ENCODE measurements at places on chromosomes 7 and 10.
A peak's percentile ranks its signal among the peaks of the same experiment; 100 is the strongest.

- DNase-seq, result no peak
These were observed 25.3 kb downstream of the AASS start for GRCh38 chr7:122118757-122119156.

DNA sequence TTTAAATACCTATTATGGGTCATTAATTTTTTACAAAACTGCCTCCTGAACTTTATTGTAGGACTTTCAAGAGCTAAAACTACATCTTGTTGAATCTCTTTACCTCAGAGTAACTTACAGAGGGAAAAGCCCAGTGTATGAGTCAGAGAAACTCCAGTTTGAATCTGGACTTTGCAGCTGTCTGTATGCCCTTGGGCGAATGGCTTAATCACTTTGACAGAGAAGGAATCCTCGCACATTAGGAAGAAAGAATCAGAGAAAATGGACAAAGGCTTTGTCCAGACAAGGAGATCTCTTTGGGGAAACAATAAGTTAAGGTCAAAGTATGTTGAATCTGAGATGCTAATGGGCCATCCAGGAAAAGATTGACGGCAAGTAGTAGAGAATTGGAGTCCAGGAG lies 484.2 kb upstream of the CELF2 start:
- no peak for DNase-seq

DNA sequence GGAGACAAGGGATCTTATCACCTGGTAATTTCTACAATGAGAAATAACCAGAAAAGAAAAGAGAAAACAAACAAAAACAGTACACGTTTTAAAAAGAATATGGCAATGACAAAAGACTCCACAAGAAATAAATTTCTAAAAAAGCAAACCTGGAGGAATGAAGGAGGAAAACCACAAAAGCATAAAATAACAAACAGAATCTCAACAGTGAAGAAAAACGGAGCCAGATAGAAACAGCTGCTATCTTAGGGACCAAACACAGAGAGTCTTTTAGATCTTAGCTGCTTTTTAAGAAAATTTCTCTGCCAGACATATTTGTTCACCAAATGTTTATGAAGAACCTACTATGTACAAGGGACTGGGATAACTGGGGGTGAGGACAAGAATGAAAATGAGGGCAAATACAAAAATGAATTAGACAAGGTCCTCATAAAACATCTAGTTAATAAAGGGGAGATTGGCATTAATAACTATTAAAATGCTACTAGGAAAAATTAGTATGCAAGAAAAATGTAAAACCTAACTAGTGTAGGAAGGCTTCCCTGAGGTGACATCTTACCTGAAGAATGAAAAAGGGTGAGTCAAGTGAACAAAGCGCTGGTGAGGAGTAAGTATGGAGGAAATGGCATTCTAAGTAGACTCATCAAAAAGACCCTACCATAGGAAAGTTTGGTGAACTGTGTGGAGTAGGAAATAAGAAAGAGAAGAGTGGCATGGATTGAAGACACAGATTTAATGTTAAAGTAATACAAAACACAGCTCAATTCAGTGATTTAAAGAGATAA lies 34.3 kb downstream of the WASL start:
- no peak for DNase-seq

DNA sequence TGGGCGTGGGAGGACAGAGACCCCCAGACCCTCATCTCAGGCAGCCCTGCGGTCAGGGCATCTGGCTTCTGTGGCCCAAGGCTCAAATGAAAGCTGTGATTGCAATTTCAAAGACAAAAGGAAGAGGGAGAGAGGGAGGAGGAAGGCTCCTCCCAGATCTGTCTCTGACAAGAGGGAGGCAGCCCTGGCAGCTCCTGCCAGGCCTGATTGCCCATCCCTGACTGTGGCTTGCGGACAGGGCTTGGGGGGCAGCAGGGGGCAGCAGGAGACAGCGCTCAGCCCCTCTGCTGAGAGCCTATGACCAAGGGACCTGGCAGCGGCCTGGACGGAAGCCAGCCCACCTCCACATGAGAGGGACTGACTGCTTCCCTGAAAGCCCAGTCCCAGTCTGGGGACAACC lies 91.8 kb downstream of the PTPRN2 start:
- no peak for DNase-seq

- no peak for DNase-seq
These were observed 61.2 kb downstream of the COL28A1 start for GRCh38 chr7:7474436-7474835.

GRCh38 chr10:1358860-1359625 lies 302.9 kb downstream of the WDR37 start:
- no peak for DNase-seq

- no peak for DNase-seq
These were observed 24.1 kb upstream of the FAM180A start for GRCh38 chr7:135772639-135773222.

DNA sequence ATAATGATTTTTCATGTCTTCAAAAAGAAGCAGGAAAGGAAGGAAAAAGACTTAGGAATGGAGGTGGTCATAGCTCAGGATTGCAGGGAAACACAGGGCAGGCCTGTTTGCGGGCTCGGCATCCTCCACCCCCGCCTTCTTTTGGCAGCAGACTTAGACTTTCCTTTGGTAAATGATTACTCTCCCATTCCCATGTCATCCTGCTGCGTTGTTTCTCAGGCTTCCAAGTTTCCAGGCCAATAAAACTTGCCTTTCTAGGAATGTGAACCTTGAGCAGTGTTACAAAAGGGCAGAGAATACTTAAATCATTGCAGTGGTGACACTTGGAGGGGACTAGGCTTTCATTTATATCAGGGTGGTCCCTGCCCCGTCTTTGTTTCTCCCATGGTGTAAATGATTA lies 34.0 kb upstream of the DGKB start:
- DNase-seq, result no peak

- peak; percentile 55 for DNase-seq
These were observed 120.0 kb downstream of the SRPK2 start for GRCh38 chr7:105268511-105269392.

- no peak for DNase-seq
These were observed 24.6 kb upstream of the EIF4H start for GRCh38 chr7:74149603-74150002.

- DNase-seq, result no peak
These were observed 155.9 kb upstream of the ASAH2 start for GRCh38 chr10:50407076-50407801.

- no peak for DNase-seq
These were observed 146.6 kb upstream of the FRMD4A start for GRCh38 chr10:14477408-14477710.

GRCh38 chr10:79245539-79246208 lies 101.6 kb upstream of the PPIF start:
- no peak for DNase-seq

DNA sequence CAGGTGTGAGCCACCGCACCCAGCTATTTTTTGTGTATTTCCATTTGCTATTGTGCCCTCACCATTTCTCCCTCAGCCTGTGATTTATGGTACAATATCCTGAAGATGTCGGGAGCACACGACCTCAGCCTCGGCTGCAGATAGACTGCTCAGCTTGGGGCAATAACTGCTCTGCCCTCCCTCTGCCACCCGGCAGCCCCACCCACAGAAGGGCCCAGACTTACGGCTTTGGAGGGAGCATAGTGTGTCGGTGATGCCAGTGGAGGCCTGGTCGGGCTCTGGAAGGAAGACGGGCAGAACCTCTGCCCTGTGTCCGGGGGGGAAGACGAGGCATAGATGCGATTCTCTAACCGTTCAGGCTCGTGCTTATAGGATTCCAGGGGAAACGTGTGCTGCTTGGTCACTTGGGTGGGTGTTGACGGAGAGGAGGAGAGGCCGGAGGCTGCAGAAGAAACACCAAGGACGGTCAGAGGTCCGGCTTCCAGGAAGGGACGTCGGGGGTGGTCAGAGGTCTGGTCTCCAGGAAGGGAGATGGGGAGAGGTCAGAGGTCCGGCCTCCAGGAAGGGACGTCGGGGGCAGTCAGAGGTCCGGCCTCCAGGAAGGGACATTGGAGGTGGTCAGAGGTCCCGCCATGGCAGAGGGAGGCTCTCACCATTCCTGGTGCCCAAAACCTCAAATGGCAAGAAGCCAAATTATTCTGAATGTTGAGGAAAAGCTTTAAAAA lies 155.7 kb upstream of the RHEB start:
- DNase-seq, result no peak

GRCh38 chr7:98863601-98864000 lies 6.2 kb downstream of the TMEM130 start:
- DNase-seq, result no peak

- DNase-seq, result no peak
These were observed 7.8 kb downstream of the RNF216 start for GRCh38 chr7:5773661-5774086.

GRCh38 chr7:97835296-97836138 lies 36.7 kb downstream of the ASNS start:
- DNase-seq, result no peak

- DNase-seq, result no peak
These were observed 2.4 kb downstream of the GATA3 start for GRCh38 chr10:8056871-8057331.

- no peak for DNase-seq
These were observed 499.6 kb upstream of the PHF14 start for GRCh38 chr7:10474048-10474447.

- no peak for DNase-seq
These were observed 46.0 kb downstream of the ZNRF2 start for GRCh38 chr7:30330134-30331111.

DNA sequence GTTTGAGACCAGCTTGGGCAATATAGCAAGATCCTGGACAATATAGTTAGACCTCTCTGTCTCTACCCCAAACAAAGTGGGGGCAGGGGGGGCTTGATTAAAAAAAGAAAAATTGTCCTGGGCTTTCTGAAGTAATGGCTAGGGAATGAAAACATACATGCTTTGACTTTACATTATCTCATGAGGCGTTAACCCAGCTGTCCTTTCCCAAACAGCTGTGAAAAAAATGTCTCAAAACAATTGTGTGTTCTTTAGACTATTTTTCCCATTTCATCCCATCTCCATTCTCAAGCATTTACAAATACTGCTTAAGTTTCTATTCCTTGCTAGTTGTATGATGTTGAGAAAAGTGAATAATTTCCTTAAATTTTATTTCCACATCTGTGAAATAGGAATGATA lies 27.0 kb upstream of the CDK13 start:
- no peak for DNase-seq

DNA sequence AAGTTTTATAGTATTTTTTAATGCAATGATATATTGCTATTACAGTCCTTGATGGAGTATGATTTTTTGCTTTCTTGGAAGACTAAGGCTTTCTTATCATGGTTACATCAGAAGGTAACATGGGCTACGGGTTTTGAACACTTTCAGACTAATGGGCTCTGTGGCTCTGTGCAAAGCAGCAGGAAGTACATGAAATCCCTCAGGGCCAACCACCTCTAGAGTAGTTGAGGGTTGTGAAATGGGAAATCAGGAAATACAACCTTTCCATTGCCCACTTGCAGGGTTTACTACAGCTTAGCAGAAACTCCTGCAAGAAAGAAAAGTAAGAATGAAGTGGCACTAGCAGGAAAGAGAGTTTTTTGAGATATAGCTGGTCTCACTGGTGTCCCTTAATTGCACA lies 853.5 kb downstream of the KCNMA1 start:
- DNase-seq, result no peak

GRCh38 chr7:65927489-65928448 lies 54.2 kb downstream of the GUSB start:
- no peak for DNase-seq

DNA sequence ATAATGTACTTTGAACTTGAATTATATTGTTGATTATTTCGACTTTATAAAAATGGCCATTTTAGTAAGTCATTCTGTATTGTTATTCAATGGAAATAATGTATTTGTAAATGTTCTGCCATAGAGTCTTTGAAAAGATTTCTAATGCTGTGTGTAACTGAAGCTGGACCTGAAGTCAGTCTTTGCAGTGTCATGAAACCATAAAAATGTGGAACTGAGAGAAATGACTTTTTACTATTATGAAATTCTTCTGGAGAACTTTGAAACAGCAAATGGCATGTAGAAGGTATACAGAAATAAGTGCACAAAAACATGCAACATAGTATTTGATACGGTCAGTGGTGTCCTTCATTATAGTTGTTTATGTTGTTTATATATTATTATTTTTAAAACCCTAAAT lies 59.7 kb upstream of the ADRA2A start:
- no peak for DNase-seq

DNA sequence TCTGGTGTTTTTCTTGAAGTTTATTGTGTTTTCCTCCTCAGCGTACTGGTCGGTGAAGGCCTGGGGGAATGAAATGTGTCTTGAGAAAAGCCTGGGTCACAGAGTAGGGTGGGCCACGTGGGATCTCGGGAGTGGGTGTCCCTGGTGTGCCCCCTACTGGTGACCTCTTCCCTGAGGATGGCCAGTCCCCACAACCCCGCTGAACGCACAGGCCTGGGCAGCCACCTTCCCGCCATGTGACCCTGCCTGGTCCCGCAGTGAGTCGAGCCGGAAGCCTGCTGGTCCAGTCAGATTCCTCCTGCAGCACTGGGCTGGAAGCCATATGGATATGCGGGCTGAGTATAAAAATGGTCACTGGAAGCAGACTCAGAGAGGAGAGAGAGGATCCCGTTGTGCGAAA lies 52.9 kb upstream of the GNA12 start:
- DNase-seq, result no peak

- DNase-seq, result no peak
These were observed 35.2 kb downstream of the GBF1 start for GRCh38 chr10:102280397-102281101.

DNA sequence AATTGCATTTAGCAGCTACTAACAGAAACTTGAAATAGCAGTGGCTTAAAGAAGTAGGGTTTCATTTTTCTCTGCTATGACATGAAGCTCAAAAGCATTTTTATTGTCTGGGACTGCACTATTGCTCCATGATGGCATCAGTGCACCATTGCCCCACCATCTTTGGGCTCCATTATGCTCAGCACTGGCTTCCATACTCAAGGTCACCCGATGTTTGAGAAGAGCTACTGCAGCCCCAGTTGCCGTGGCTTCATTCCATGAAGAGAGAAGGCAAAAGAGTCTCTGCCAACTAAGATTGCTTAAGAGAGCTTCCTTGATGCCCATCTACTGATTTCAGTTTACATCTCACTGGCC lies 192.2 kb upstream of the LRGUK start:
- no peak for DNase-seq

- DNase-seq, result no peak
These were observed 109.4 kb downstream of the SEMA3A start for GRCh38 chr7:84085147-84085546.

DNA sequence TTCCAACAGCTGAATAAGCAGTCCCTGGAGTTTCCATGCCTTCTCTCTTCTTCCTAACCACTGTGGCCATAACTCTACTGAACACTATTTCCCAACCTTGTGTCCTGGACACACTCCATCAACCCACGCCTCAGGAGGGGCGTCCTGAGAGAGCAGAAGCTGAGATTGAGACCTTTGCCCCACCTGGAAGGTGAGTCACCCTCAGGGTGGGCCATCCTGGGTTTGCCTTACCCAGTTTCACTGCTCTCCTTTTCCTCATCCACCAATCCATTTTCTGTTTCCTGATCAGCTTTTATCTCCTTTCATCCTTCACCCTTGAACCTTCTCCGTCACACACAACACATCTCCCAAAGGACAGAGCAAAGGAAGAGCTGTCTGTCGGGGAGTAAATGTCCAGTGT lies 91.4 kb downstream of the TMEM130 start:
- DNase-seq, result no peak

DNA sequence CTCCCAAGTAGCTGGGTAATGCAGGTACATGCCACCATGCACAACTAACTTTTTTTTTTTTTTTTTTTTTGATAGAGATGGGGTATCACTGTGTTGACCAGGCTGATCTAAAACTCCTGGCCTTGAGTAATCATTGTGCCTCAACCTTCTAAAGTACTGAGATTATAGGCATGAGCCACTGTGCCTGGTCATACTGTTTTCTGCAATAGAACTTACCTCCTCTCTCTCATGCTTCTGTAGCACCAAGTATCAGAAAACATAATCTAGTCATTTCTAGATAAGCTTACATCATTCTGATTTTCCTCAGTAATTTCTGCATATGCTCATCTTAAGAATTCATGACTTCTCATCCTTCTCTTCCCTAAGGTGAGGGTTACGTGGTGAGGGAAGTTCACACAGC lies 210.0 kb downstream of the IMMP2L start:
- DNase-seq, result no peak

All from cerebellar nuclear complex (tissue), 1 donor.